ENCODE measurements at places on chromosomes 2 and 18.

DNA sequence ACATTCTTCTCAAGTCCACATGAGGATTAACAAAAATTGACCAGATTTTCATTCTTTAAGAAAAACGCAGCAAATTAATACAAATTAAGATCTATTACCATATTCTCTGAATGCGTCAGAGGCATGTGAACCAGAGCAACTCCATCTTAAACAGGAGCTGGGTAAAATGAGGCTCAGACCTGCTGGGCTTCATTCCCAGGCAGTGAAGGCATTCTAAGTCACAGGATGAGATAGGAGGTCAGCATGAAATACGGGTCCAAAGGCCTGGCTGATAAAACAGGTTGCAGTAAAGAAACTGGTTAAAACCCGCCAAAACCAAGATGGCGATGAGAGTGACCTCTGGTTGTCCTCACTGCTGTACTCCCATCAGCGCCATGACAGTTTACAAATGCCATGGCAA, 217.6 kb downstream of the RDH14 start:
- no peak for DNase-seq

GRCh38 chr2:33166287-33166881, 219.6 kb downstream of the LTBP1 start:
- DNase-seq = no peak

- DNase-seq = no peak
Observed at GRCh38 chr2:68290901-68291300, 28.8 kb downstream of the CNRIP1 start.

DNA sequence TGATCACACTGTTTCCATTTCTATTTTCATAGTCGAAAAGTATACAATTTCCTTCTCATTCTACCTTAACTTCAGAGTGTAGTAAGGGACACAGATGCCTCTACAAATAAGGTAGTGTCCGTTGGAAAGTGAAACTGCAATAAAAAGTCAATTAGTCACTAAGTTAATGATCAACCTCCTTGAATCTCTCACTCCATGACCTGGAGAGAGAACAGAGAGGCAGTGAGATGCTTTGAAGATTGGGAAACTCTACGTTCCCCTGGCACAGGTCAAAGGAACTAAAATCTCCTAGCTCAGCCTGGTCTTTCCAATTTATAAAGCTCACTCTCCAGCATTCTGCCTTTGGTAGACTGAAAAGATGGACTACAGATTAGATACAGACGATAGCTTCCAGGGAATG, 153.8 kb upstream of the ACAA2 start:
- DNase-seq = no peak

DNA sequence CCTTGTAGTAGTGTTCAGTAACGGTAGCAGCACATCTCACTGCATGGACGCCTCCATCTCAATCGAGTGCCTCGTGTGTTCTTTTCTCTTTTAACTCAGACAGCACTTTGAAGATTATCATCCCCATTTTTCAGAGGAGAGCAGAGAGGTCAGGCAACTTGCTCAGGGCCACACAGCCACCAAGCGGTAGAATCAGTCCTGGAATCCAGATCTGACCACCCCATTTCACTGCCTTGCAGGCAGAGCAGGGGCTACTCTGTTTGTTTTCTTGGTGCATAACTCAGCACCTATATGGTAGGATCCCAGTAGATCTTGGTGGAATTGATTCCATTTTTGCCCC, 129.5 kb downstream of the SMAD7 start:
- DNase-seq = no peak

DNA sequence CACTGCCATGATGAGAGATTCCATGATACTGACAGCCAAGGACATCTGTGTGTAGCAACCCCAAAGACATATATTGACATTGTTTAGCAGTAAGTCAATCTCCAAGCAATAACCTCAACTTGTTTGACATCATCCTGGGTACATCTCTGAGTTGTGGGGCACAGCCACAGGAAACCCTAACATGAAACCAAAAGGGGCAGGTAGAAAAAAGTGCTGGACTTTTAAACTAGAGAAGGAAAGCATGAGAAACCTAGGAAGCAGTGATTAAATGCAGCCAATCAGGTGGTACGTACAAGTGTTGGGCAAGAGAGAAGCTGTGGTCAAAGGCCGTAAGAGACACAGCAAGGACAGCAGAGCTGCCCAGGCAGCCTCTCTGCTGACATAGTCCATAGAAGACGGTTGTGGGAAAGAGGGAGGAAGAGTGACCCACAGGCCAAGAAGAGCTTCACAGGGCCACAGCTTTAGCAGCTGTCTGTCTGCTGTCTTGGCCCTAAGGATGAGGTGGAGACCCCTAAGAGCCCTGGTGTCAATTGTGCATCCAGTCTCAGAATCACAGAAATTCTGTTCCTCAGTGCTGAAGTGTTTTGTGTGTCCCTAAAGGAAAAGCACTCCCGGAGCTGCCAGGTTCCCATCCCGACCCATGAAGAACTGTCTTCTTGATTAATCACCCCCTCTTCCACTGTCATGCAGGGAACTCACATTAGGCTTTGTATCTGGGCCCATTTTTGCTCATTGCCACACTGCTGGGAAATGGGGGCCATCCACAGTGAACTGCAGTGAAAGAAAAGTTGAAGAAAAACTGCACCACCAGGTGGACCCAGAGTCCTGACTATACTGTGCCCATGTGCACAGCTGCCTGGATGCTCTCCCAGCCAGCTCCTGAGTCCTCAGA, 25.4 kb upstream of the CHN1 start:
- DNase-seq = no peak

GRCh38 chr18:63980896-63981460, 11.1 kb downstream of the SERPINB8 start:
- no peak for DNase-seq

GRCh38 chr2:8568543-8569302, 113.1 kb upstream of the ID2 start:
- DNase-seq = no peak

GRCh38 chr2:230998882-230999281, 3.0 kb downstream of the SPATA3 start:
- DNase-seq = no peak

DNA sequence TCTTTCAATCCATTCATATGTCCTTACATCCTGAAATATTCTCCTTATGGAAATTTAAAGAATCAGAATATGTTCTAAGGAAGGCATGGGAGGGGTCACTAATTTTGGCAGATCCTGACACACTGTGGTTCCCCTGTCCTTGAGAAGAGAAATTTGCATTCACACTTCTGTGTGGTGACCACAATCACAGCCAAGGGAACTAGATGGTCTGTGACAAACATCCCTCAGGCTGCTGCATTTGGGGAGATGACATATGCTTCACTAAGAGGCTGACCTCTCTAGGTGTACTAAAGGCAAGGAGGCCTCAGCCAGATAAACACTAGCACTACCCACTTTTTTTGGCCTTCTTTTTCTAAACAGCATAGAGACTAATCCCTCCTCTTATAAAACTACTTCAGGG, 129.6 kb downstream of the MREG start:
- no peak for DNase-seq

GRCh38 chr18:35502052-35502451, 4.3 kb upstream of the INO80C start:
- DNase-seq = no peak

DNA sequence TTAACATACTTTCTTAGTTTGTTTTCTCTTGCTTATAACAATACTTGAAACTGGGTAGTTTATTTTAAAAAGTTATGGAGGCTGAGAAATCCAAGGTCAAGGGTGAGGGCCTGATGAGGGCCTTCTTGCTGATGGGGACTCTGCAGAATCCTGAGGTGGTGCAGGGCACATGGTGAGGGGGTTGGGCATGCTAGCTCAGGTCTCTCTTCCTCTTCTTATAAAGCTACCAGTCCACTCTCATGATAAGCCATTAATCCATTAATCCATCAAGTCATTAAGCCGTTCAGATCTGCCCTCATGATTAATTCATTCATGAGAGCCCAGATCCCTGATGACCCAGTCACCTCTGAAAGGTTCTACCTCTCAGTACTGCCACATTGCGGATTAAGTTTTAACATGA, 21.4 kb downstream of the ALMS1 start:
- DNase-seq = no peak

GRCh38 chr18:58842978-58843687, 21.5 kb upstream of the ZNF532 start:
- DNase-seq = no peak

DNA sequence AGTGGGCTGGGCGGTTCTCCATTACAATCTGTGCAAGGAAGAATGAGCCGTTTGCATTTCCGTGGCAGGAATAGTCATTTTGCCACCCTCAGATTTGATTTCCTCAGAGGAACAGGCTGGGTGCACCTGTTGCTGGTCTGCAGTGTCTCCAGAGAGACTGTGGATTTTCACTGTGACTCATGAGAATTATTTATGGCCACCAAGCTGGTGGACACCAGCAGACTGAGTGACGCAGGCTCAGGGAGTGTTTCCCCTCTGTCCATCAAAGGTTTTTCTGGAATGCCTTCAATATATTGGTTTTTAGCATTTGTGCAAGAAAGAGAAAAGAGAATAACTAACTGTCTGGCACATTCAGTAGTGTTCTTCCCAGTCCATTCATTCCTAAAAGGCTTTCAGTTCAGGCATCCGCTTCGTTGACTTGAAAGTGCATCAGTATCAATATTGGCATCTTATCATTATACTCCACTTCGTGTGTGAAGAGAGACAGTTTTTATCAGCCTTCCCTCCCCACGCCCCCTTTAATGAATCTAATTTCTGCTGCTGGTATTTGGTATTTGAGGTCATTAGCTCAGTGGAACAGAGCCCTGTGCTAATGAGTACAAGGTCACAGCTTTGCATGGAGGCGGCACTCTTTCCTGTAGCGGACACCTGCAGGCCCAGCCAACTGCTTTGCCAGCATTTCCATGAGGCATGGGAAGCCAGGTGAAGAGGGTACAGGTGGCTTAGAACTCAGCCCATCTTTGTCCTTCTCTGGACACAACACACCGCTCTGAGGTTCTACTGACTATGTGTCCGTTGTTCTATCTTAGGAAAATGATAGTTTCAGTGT, 39.9 kb downstream of the PRKCE start:
- no peak for DNase-seq

DNA sequence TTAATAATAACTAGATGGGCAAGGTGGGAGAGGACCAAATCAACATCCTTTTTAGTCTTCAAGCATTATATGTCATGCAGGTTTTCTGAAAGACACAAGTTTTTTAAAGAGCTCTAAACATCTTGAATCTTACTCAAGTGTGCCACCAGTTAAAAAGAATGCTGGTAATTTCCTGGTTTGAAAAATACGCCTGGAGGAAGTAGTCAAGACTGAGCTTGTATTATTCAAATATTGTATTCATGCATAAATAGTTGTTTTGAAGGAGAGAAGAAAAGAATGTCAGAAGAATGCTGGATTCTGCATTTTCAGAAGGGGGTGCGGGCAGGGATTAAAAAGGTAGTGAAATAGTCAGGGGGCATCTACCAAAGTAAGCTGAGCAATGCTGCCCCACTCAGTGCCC, 90.7 kb downstream of the WDPCP start:
- no peak for DNase-seq

GRCh38 chr2:152782171-152782570, 63.8 kb downstream of the ARL6IP6 start:
- no peak for DNase-seq

Measured in stimulated activated CD4-positive, alpha-beta T cell treated with anti-CD3 and anti-CD28 coated beads, Interleukin-1b, Interleukin-23, amount 100 ng/mL, for 1 hour (primary cell).